NCI-H2029 (cell line): ENCODE measurements at places on chromosomes 1 and 21.

DNA sequence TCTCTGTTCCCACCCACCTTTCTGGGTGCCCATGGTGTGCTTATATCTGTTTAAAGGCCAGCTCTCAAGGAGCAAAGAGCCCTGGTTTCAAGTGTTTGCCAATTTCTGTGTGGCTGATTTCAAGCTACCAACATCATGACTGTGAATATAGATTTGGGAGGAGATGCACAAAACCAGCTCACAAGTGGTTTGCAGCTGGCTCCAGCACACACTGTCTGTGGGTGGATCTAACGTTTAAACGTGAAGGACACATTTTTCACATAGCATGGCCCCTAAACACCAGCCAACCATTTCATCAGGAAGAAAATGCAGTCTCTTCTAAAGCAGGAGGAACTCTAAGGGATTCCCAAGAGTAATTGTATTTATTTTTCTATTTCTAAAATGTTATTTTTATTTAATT is 65.2 kb downstream of the FCRL5 start:
- DNase-seq, result peak; percentile 76

DNA sequence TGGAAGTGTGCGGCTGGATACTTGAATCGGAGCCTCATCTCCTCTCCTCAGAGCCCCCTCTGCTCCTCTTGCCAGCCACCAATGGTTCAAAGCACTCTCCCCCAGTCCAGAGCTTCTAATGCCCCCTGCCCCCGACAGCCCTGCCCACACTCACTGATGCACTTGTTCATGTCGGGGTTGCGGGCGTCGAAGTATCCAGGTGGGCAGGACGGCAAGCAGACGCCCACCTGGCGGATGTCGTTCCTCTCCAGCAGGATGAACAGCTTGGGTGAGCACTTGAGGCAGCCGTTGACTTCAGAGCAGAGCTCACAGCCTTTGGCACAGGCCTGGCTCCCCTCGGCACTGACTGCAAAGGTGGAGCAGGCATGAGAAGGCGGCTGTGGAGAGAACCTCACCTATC is 18.4 kb downstream of the RSPO1 start:
- no peak for DNase-seq

GRCh38 chr1:104028416-104029035 is 278.8 kb downstream of the AMY1C start:
- no peak for DNase-seq

- DNase-seq, result no peak
Observed at GRCh38 chr1:156885314-156885713, 8.2 kb upstream of the PEAR1 start.

GRCh38 chr1:94979656-94980581 is 53.0 kb upstream of the CNN3 start:
- no peak for DNase-seq

- peak; percentile 88 for DNase-seq
Observed at GRCh38 chr1:27141266-27142003, 13.5 kb downstream of the SLC9A1 start.

DNA sequence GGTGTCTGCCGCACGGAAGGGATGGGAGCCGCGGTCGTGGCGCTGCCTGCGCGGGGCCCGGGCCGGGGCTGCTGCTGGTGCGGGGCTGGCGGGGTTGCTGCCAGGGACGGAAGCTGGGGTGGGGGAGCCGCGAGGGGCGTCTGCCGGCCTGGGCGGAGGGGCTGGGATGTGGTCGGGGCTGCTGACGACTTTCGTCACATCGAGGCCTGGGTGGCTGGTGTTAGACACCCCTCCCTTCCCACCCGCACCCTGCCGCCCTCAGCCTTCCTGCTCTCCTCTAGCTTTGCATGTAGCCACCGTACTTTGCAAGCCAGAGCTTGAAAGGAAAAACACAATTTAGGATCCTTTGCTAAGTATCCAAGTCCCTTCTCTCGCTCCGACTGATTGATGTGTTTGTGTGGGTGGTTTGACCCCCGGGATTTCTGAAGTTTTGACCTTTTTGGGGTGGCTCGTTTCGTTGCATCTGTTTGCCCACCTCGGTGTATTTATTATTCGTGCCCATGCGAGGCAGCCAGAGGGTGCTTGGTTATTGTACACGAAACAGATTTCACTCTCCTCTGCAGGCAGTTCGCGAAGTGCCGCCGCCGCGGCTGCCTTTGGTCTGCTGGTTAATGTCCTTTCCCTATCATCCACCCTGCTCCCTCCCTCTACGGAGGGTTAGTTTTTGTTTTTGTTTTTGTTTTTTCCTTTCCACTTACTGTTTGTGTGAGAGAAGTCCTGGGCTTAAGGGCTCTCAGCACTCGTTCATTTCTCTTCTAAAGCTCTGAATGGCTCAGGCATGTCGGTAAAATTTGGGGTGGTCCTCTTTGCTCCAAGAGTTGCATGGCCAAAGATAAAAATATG is 868 bp downstream of the C1orf21 start:
- DNase-seq, result no peak

DNA sequence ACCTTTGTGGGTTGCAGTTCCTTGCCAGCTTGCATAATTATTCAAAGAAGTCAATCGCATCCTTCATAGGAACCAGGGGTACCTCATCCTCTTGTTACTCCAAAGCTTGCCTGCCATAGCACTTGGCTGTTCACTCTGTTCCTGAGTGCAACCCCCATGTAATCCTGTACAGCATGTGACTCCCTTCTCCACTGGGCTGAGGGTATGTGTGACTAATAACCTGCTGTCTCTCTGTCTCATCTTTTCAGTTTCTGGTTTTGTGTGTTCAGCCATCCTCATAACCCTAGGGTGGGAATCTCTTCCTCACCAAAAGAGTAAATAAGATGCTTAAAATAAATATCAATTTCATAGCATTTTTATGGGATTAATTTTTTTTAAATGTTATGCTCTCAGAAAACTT is 351.9 kb downstream of the S1PR1 start:
- DNase-seq, result no peak

- DNase-seq, result no peak
Observed at GRCh38 chr1:90802622-90803021, 85.5 kb upstream of the BARHL2 start.

- no peak for DNase-seq
Observed at GRCh38 chr21:35768187-35768586, 292.1 kb downstream of the SETD4 start.

GRCh38 chr1:70915258-70916033 is 132.2 kb downstream of the PTGER3 start:
- DNase-seq, result no peak

DNA sequence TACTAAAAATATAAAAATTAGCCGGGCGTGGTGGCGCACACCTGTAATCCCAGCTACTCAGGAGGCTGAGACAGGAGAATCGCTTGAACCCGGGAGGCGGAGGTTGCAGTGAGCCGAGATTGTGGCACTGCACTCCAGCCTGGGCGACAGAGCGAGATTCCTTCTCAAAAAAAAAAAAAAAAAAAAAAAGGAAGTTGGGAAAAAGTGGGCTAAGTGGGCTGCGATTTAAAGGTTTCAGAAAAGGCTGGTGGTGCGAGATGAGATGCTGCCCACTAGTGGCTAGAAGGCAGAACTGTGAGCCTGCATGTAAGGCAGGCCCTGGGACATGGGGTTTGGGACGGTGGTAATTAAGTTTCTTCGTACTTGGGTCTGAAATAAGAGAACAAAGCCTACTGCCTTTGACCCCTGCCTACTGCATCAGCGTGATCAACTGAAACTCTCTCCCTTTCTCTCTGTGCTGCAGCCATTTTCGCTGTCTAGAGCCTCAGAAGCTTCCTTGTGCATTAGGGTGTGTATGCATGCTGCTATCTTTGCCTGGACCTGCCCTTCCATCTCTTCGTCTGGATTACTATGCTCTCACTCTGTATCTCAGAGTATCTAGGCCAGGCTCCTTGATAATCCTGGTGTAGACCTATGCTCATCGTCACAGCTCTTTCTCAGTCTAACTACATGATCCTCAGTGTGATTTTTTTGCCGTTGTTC is 12.4 kb downstream of the FMOD start:
- DNase-seq, result no peak

DNA sequence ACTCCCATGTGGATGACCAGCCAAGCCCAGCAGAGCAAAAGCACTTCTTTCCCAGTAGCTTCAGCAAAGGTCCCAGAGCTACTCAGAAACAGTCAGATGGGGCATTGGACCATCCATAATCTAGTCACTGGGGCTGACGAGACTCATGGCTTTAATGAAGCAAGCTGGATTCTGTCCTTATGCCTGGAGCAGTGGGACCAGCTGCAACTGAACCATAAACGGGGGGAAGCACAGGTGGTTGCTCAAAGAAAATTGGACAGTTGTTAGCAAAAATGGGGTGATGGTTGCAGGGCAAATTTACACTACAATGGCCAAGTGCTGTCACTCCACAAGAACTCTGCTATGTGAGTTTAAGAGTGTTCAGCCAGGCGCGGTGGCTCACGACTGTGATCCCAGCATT is 17.4 kb upstream of the FASLG start:
- no peak for DNase-seq

GRCh38 chr21:21715266-21715969 is 717.2 kb downstream of the NCAM2 start:
- no peak for DNase-seq

GRCh38 chr1:186155594-186155993 is 219.5 kb downstream of the TPR start:
- DNase-seq, result no peak

- DNase-seq, result peak; percentile 67
Observed at GRCh38 chr1:94962409-94963265, 35.7 kb upstream of the CNN3 start.

GRCh38 chr1:33232716-33233115 is 23.6 kb upstream of the ZNF362 start:
- no peak for DNase-seq

DNA sequence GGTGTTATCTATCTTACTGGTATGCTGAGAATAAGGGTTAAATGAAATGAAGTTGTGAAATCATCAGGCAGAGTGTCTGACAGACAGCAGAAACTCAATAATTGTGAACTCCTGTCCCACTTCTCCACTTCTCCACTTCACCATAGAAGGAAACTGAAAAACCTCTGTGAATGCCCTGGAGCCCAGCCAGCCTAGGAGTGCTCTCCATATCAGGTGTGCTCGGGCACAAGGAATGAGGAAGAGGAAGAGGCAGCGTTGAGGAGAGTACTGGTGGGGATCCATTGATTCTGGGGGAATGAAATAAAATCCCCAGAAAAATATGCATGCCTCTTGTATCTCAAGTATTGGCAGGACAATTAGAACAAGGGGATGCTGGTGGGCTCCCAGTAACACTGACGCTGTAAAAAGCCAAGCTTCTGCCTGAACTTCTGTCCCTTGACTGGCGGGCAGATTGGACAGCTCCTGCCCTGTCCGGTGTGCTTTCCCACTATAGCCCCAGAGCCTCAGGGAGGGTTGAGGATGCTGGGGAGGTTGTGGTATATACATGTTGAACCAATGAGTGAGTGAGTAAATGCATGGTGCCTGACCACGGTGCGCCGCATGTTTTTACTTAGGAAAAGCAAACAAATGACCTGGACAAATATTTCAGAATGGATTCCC is 47.7 kb downstream of the NMNAT2 start:
- peak; percentile 66 for DNase-seq

GRCh38 chr1:230170153-230170547 is 103.1 kb downstream of the GALNT2 start:
- DNase-seq, result no peak

GRCh38 chr1:100152271-100152670 is 19.3 kb downstream of the TRMT13 start:
- no peak for DNase-seq

DNA sequence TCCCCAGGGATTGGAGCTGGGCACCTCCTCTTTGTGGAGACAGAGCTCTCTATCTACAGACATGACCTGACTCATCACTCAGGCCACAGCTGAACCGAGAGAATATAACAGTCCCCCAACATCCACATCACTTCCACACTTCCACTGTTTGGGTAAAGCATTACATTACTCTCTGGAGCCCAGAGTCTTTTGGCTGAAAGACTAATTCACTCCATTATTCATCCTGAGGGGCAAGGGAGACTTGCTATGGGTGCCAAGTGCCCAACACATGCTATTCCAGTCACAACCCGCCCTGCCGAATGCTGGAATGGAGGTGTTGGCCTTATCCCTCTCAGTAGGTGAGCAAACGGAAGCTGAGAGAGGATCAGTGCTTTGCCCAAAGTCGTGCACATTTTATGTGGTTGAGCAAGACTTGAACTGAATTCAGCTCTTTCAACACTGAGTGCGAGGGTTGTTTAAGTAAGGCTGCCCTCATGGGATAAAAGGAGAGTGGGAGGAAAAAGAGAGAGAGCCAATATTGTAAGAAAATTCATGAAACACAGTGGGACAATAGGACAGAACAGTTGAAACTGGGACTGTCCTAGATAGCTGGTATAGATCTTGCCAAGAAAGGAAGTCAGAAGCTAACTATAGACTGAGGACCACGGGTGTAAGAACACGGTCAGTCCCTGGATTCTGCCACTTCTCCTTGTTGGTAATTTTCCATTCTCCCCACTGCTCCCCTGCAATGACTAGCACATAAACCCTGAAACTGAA is 13.5 kb upstream of the CHI3L1 start:
- no peak for DNase-seq

- DNase-seq, result no peak
Observed at GRCh38 chr1:85328713-85329397, 52.4 kb upstream of the BCL10 start.

GRCh38 chr1:231478811-231479210 is 49.7 kb upstream of the TSNAX start:
- DNase-seq, result no peak

DNA sequence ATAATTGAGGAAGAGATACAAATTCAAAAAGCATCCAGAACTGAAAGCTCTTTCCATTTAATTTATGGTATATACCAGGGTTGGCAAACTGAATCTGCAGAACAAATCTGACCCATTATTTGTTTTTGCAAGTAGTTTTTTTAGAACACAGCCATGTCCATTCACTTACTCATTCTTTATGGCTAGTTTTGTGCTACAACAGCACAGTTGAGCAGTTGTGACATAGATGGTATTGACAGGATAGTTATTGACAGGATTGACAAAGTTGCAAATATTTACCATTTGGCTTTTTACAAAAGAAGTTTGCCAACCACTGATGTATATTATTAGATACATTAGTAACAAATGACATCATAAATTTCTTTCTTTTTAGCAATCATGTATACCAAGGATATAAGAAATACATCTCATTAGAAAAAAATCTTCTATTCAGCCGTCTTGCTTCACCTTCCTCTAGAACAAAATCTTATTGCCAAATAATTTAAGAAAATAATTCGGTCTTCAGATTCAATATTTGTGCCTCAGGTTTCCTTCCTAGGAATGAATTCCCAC is 9.4 kb downstream of the ADAMTS1 start:
- no peak for DNase-seq
